CD4-positive, alpha-beta T cell (primary cell): ENCODE measurements at places on chromosomes 16 and 17.

- DNase-seq, result no peak
These were observed 233.8 kb upstream of the GSE1 start for GRCh38 chr16:85379041-85380001.

- no peak for DNase-seq
These were observed 65.2 kb upstream of the ZNF469 start for GRCh38 chr16:88317613-88317965.

- no peak for DNase-seq
These were observed 753.9 kb upstream of the EEF2KMT start for GRCh38 chr16:5851393-5851982.

- no peak for DNase-seq
These were observed 34.3 kb upstream of the LGALS9 start for GRCh38 chr17:27596566-27597187.

DNA sequence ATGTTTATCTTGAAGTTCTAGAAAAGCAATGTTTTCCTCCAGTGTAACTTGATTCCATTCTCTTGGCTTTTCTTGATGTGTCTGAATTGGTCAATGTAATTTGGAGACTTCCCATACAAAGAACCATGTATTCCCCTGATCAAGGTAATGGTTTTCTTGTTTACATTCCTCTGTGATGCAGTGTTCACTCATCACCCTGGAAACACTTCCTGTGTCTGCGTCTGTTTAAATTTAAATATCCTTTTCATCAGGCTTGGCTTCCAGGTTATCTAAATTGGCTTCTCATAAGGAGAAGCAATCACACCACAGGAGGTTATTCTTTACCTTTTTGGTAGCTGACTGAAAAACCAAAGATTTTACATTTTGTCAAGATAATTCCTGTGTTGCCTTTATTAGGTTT lies 237.3 kb upstream of the WSCD1 start:
- no peak for DNase-seq
